ENCODE measurements at places on chromosomes 2 and 18.

DNA sequence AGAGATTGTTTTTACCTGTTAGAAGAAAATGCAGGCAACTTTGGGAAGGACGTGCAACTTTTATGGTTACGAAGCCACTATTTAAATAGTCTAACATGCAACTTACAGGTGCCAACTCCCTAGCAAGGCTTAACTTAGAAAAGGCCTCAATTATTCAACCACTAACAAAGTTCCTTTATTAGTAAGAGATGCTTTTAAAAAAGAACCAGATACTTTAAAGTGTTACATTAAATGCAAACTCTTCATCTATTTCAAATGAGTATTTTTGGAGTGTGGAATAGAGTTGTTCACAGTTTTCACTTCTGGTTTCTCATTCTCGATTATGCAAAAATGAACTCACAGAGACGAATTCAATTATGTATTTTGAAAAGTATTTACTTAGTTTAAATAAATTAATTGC lies 51.7 kb downstream of the PELI1 start:
- DNase-seq, result no peak

DNA sequence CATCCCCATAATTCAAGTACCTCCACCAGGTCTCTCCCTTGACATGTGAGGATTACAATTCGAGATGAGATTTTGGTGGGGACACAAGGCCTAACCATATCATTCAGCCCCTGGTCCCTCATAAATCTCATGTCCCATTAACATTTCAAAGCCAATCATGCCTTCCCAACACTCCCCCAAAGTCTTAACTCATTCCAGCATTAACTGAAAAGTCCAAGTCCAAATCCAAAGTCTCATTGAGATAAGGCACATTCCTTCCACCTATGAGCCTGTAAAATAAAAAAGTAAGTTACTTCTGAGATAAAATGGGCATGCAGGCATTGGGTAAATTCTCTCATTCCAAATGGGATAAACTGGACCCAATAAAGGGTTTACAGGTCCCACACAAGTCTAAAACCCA lies 849.7 kb downstream of the BCL11A start:
- no peak for DNase-seq

- DNase-seq, result no peak
These were observed 6.3 kb upstream of the MCFD2 start for GRCh38 chr2:46921676-46922448.

GRCh38 chr2:138531913-138532312 lies 30.3 kb downstream of the SPOPL start:
- DNase-seq, result no peak

DNA sequence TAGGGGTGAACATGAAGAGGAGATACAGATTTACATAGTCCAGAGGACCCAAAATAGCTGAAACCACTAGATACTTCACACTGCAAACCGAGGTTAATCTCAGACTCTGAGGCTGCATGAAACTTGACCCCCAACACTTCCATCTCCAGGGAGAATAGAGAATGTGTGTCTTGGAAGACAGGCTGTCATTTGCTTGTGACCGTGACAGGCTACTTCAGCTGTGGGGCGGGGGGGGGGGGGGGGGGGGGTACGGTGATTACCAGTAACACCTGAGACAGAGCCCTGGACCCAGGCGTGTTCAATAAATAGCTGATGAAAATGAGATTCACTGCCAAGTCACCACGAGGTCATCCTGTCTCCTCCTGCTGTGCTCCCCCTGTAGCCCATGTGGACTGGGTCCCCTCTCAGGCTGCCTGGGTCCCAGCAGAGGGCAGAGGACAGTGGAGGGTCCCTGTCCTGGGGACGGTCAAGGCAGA lies 5.7 kb upstream of the KLHL29 start:
- no peak for DNase-seq

- DNase-seq, result no peak
These were observed 135.7 kb upstream of the TMEM200C start for GRCh38 chr18:6031002-6031401.

DNA sequence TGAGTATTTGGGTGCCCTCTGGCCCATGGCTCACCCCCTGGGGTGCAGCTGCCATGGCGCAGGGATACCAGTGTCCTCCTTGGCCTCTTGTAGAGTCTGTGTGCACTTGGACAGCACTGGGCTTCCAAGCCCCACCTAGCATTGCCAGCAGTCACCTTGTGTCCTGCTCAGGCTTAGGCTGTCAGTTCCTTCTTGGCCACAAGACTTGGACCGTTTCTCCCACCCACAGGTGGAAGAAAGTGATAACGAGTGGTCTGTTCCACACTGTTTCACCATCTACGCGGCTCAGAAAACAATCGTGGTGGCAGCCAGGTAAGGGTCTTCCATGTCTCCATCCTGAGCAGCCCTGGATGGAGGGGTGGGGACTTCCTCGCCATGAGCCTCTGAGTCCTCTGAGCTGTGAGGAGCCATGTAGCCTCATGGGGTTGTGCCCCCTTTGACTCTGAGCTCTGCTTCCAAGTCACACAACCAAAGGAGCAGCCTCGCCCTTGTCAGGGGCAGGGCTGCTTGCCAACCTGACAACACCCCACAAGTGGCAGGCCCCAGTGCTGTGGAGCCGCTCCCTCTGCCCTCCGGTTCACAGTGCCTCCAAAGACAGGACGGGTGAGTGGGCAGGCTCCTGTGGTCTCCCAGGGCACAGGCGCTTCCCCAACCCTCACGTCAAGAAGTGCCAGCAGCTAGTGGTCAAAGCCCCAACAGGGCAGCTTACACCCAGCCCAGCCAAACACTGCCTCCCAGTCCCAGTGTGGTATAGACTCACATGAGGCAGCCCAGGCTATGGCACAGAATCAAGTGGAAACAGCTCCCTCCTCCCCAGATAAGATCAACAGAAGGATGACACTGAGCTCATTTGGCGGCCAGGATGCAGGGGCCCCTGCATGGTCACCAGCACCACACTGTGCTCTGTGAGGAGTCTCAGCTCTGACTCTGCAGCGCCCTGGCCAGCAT lies 18.4 kb downstream of the STK25 start:
- DNase-seq, result no peak

DNA sequence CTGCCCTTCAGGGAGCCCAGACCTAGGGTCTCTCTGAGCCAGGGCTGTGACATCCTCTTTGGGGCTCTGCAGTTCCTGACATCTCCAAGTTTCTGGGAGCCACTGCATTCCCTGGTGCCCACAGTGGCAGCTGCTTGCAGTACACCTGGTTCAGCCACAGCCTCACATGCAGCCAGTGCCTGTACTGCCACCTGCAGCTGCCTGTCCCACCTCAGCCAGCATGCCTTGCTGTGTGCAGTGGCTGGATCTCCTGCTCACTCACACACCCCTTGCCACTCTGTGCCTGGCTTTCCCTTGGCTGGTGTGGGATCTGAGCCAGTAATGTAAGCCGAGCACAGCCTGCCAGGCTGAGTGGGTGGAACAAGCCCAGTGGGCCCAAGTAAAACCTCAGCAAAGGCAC lies 1288.7 kb downstream of the CNTNAP5 start:
- DNase-seq, result no peak

GRCh38 chr2:215797676-215798075 lies 215.7 kb downstream of the MREG start:
- DNase-seq, result no peak

- DNase-seq, result no peak
These were observed 154.5 kb downstream of the SMAD2 start for GRCh38 chr18:47775961-47776360.

GRCh38 chr2:223896833-223897311 lies 48.3 kb downstream of the WDFY1 start:
- peak; percentile 22 for DNase-seq

DNA sequence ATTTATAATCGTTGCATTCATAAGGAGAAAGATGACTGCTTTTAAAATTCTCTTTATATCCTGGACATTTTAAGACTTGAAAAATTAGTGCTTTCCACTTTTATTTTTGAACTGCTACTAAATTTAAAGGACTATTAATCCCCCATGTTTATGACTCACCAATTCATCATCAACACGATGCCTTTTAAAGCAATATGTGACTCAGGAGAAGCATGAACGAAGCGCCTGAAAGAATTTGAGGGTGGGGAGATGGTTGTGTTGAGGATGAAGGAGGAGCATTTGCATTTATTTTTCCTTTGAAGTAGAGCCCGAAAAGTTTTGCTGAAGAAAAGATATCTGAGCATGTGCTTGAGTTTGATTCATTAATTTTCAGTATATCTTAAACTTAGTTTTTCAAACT lies 192.2 kb upstream of the LRRTM1 start:
- DNase-seq, result no peak

- no peak for DNase-seq
These were observed 126.9 kb downstream of the KCNS3 start for GRCh38 chr2:18005411-18005810.

DNA sequence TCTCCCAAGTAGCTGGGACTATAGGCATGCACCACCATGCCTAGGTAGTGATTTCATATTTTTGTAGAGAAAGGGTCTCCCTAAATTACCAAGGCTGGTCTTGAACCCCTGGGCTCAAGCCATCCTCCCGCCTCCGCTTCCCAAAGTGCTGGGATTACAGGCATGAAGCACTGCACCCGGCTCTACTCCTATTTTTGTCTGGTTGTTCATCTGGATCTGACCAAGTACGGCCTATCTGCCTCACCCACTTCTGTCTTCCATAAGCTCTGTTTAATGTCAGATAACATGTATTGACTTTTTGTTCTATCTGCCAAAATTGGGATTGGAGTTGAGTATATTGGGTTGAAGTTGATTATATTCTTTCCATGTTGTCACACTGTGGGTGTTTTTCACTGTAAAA lies 198.4 kb downstream of the AFF3 start:
- DNase-seq, result no peak

GRCh38 chr2:3806168-3806567 lies 102.8 kb downstream of the DCDC2C start:
- no peak for DNase-seq

- DNase-seq, result no peak
These were observed 362.5 kb upstream of the TNP1 start for GRCh38 chr2:217222309-217222910.

DNA sequence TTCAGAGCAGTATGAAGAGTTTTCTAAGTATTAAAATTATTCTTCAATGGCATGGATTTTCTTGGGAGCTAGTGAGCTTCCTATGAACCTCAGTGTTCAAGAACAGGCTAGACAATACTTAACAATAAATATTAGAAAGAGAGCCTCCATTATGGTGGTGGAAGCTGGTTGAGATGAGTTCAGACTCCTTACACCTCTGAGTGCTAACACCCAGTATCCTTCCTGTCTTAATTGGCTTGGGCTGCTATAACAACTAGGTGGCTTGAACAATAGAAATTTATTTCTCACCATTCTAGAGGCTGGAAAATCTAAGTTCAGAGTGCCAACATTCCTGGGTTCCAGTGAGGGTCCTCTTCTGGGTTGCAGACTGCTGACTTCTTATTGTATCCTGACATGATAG lies 369.4 kb upstream of the HNRNPA3 start:
- no peak for DNase-seq

DNA sequence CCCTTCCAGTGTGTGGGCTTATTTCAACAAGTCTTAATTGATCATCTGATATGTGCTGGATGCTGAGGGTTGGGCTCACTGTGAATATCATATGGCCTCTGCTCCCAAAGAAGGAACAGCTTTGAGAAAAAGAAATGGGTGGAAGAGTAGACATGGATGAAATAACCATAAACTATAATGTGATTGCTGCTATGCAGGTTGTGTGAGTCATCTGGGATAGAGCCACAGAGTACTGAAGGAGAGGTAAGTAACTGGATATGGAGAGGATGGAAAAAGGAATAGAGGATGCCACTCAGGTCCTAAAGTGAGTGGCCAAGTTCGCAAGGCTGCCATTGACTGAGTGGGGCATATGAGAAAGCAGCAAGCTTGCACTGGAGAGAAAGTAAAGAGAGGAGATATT lies 8.7 kb upstream of the DSG2 start:
- no peak for DNase-seq

- DNase-seq, result no peak
These were observed 104.1 kb upstream of the TRIB2 start for GRCh38 chr2:12612671-12613070.

DNA sequence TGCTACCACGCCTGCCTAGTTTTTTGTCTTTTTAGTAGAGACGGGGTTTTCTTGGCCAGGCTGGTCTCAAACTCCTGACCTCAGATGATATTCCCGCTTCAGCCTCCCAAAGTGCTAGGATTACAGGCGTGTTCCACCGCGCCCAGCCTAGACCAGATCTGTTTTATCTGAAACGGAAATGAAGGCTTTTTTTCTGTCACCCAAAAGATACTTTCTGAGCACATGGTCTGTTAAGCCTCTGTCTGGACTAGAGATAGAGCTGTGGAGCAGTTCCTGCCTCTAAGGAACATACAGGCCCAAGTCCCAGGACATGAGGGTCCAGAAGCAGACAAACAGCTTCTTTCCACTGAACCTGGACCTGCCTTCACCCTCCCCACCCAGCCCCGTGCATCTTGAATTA lies 43.6 kb upstream of the PTMA start:
- DNase-seq, result no peak

DNA sequence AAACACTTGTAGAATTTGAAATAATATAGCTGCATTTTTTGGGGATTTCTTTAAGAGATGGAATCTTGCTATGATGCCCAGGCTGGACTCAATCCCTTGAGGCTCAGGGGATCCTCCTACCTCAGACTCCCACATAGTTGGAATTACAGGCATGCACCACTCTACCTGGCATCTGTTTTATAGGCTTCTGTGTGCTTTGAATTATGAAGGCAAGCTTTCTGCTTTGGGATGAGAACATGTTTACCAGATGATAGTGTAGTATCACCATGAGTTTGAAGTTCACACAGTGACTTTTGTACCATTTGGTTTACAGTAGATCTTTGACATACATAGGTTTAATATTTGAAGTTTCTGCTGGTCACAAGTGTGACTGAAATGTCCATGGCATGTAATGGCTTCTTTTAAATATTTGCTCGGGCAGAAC lies 10.7 kb downstream of the CNOT11 start:
- DNase-seq, result no peak

- DNase-seq, result no peak
These were observed 26.9 kb downstream of the UBE2E3 start for GRCh38 chr2:181007086-181007837.

DNA sequence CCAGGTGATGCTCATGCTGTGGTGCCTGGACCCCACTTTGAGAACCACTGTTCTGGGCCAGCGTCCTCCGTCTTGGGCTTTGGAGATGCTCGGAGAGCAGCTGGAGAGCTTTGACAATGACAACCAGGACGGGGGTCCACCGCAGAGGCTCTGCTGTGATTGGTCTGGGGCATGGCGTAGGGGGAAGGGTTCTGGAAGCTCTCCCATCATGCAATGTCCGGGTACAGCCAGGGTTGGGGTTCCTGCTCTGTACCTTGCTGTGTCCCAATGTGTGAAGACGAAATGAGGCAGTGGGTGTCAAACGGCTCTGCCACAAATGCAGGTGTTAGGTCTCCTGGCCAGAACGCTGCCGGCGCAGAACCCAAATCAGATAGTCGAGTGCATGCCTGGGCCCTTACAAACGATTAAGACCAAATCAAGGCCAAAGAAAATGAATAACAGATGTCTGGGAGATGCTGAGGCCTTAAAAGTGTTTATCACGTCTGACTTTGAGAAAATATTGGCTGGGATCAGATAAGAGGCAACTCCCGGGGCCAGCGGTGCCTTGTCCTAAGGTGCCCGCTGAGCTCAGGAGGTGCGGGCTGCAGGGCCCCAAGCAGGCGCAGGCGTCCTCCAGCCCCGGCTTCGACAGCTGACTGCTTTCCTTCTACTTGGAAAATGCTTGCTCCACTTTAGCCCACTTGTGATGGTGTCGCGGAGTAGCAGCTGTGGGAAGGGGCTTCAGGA lies 117.2 kb downstream of the VAPA start:
- DNase-seq, result no peak
